ENCODE measurements at places on chromosomes 4 and X.

DNA sequence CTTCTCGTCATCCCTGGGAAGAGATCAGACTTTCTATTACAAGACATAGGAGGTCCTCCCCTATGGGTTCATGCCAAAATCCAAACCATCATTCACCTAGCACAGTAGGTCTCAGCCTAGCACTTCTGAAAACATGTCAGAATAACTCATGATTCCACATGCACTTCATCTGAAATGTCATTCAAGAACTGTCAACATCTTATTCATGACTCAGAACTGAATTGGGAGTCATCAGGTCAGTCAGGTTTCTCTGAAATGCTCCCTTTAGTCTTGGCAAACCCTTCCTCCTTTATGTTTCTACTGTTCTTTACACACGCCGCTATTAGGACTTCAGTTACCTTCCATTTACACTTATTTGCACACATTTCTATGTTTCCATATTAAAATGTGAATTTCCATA lies 67.2 kb downstream of the ANTXR2 start:
- DNase-seq: no peak

DNA sequence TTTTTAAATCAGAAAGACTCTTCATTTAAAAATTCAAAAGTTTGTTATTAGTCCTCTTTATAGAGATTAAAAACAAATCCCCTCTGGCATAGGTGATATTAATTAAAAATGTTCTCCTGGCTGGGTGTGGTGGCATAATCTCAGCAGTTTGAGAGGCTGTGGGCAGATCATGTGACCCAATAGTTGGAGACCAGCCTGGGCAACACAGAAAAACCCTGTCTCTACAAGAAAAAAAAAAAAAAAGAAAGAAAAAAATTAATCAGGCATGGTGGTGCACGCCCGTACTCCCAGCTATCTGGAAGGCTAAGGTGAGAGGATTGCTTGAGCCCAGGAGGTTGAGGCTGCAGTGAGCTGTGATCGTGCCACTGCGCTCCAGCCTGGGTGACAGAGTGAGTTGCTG lies 38.9 kb downstream of the RASGEF1B start:
- DNase-seq: no peak

GRCh38 chr4:183840311-183840710 lies 64.8 kb upstream of the STOX2 start:
- peak; percentile 37 for DNase-seq

DNA sequence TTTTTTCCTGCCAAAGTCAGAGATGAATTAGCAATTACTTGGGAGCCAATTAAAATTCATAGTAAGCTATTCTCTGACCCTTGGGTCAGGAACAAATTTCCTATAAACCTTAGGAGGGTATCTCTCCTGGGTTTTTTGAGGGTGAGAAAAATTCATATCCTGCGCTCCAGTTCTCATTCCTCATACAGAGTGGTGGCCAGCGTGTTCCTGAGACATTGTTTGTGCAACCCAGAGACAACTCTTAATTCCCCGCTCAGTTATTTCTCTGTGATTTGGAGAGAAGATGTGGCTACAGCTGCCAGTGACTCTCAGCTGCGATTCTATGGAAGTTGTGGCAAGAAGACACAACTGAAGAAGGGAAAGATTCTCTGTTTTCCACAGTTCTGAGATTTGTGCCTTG lies 37.9 kb upstream of the CBR4 start:
- DNase-seq: no peak

DNA sequence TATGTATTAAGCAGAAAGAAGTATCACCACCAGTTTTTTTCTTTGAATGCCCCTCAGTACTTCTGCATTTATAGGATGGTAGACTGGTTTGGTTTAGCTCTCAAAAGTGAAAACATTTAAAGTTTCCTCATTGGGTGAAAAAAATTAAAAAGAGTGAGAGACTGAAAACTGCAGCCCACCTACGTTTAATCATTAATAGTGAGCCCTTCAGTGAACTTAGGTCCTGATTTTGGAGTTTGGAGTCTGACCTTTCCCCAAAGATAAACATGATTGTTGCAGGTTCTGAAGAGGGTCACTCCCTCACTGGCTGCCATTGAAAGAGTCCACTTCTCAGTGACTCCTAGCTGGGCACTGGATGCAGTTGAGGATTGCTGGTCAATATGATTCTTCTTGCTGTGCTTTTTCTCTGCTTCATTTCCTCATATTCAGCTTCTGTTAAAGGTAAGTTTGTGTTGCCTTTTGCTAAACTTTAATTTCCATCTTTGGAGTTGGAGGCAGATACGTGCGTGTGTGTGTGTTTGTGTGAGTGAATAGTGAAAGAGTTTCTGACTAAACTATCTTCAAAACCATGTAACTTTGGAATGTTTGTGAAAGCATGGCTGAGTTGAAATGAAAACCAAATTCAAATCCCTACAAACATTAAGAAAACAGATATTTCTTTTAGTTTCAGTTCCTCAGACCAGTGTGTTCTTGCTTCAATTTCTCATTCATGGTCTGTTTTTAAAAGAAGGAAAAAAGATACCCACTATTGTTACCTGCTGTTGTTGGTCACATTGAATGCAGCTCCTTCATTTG lies at the start of gene MTTP:
MTTP (plus strand) TSS at position 295 of the 795 bp plus-strand sequence; CDS start at position 381, 86 bp downstream.
- no peak for DNase-seq

DNA sequence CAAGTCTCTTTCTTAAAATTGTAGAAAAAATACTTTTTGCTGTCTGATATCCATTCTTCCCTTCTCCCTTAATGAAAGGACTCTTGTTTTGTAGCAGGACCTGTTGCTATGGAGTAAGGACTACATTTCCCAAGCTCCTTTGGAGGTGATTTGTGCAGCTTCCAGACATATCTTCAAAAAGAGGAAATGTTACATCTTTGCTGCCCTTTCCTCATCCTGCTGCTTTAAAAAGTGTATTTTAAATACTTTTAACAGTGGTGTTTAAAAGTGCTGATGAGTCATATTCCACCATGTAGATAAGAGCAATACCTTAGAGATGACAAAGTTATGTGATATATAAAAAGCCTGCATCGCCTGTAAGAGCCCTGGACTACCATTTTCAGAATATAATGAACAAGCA lies 98.7 kb downstream of the CFAP299 start:
- no peak for DNase-seq

- no peak for DNase-seq
Observed at GRCh38 chr4:89363786-89364185, 56.2 kb upstream of the GPRIN3 start.

GRCh38 chr4:67700116-67700737 lies 728 bp downstream of the UBA6 start:
- DNase-seq: no peak

DNA sequence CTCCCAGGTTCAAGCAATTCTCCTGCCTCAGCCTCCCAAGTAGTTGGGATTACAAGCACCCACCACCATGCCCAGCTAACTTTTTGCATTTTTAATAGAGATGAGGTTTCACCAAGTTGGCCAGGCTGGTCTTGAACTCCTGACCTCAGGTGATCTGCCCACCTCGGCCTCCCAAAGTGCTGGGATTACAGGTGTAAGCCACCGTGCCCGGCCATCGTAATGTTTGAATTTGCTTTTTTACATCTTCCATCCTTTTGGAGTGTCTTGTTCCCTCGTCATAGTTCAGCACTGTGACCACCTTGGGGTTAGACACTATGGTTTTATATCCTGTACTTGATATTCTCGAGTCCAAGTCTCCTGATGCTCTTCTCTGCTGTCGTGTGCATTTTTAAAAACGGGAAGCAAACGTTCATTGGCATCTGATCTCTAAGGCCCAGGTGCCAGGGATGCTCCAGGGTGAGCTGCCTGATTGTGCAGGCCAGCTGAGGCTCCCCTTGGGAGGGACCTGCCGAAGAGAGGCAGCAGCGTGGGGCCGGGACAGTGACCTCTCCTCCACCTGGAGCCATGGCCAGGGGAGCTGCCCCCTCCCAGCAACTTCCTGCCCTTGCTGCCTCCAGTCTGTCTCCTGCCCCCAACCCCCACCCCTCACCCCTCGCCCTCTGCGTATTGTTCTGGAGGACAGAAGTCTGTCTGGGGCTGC lies 16.7 kb downstream of the DGKQ start:
- DNase-seq: no peak

DNA sequence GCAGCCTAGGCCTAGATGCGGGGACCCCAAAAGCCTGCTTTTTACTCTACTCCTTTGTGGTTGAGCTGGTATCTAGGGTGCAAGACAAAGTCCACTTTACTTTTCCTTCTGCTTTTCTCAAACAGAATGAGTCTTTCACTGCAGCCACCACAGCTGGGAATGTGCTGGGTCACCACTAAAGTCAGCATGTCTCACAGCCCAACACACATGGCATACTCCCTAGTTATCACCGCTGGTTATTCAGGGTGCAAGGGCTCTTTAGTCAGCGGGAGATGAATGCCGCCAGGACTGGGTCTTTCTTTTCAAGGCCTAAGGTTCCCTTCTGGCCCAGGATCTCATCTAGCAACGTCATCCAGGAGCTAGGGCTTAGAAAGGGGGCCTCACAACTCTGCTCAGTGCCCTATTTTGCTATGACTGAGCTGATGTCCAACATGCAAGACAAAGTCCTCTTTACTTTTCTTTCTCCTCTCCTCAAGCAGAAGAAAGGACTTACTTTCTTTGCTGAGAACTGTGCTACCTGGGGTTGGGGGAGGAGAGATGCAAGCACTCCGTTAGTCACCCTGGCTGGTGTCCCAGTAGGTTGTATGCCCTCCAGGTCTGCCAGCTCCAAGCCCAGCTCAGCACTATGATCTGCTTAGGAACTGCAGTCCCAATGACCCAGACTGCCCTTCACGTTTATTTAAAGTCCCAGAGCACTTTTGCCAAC lies 22.9 kb upstream of the STPG2 start:
- no peak for DNase-seq

DNA sequence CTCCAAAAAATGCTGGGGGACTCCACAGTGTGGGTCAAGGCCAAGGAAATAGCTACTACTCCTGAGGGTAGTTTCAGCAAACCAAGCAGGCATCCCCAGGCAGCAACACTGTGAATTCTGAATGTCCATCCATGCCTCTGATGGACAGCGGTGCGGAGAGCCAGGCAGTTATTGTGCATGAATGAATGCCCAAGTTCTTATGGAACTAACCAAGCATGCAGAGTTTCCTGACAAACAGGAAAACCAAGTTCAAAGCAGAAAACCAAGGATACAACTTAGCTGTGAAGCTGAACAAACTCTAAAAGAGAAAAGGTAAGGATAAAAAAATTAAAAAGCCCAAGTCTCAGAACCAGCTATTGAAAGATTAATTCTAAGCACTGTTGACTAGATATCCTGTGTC lies 642.6 kb upstream of the HS3ST1 start:
- DNase-seq: no peak

DNA sequence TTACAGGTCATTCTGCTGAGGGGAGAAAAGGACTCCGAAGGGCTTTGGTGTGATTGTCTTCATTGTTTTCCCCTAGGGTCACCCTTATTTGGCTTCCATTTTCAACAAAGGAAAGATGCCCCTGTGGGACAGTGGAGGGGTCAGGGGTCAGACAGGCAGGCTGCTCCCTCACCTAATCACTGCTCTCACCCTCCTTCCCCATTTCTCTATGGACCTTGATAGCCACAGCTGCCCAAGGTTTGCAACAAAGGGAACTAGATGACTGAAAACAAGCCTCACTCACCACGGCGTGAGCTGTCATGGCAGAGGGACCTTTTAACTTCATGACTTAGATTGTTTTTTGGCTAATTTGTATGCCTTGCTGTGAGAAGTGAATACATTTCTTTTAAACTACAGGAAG lies 40.7 kb downstream of the C4orf51 start:
- DNase-seq: no peak

GRCh38 chr4:35771571-35771970 lies 472.7 kb downstream of the ARAP2 start:
- no peak for DNase-seq

DNA sequence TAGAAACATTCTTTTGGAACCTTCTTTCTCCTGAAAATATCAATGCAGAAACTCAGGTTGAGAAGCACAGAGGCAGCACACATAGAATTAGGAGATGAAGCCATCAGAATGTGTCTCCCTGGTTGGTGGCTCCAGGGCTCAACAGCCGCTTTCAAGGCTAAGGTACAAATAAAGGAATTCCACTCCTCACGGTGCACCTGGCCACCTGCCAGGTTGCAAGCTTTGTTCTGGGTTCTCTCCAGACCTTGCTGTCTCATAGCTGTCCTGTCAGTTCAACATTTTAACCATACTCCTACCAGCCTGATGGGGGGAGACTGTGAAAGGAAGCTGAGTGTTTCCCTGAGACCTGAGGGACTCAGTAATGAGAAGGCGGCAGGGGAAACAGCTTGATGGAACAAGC lies 96.3 kb upstream of the HPF1 start:
- no peak for DNase-seq

GRCh38 chr4:153710681-153711080 lies 26.6 kb downstream of the TLR2 start:
- no peak for DNase-seq

GRCh38 chr4:41866799-41867677 lies 68.2 kb upstream of the TMEM33 start:
- no peak for DNase-seq

DNA sequence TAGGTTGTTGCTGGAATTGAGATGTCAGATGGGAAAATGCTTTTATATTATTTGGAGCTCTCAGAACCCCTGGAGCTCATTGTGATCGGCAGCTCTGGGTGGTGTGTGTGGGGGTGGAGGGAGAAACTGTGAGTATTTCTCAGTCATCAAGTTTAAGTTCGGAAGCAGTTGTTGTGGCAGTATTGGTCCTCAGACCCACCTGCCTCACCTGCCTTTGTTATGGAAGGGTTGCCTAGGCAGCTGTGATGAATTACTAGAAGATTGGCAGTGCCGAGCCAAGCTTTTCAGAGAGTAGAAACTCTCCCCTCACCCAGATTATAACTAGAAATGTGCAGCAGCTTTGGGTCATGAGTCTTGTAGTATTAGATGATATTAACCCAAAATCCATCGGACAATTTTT lies 9.5 kb downstream of the IGSF1 start:
- DNase-seq: no peak

GRCh38 chr4:102076622-102077021 lies 268.7 kb downstream of the SLC39A8 start:
- DNase-seq: no peak

DNA sequence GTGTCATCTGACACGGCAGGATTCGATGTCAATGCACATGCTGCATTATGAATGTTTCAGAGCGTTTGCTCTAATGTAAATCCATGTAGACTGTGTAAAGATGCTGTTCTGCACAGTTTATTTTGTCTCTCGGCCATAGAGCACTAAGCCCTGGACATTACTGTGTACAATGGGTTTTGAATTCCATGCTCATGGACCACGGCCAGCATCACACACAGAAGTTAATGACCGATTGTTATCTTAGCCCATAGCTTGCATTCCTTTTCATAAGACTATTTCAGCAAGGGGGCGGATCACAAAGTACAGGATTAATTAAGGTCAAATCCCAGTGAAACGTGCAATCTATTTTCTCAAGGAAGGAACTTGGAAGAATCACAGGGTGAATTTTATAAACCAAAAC lies 286.1 kb upstream of the TENM3 start:
- DNase-seq: no peak

DNA sequence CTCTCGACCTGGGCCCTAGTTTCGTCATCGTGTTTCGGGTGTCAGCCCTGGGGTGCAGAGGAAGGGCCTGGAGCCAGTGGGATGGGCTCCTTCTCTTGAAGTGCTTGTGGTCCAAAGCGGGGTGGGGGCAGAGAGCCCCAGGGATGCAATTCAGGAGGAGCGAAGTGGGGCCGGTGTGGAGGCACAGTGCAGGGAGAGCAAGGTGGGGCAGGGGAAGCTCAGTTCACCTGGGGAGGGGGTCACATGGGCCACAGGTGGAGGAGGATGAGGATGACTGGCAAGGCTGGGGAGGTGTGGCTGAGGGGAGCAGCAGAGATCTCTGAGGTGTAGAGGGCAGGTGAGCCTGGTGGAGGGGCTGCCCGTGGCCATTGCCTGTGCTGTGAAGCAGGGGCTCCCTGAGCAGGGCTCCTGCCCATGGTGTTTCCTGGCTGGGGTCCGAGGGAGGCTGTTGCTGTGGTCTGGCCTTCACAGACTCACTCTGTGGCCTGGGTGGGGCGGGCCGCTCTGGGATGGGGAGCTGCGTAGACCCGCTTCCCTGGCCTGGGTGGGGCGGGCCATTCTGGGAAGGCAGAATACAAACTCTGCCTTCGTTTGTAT lies 6.9 kb downstream of the SORCS2 start:
- DNase-seq: no peak
